ENCODE measurements at places on chromosomes 12 and 14.

GRCh38 chr12:54021432-54022013, 6.7 kb upstream of the HOXC6 start:
- no peak for DNase-seq

GRCh38 chr12:70962226-70962794, 41.8 kb upstream of the PTPRR start:
- no peak for DNase-seq

- no peak for DNase-seq
Measured at GRCh38 chr12:50390316-50390741, 6.1 kb downstream of the FAM186A start.

- no peak for DNase-seq
Measured at GRCh38 chr14:39762576-39763401, 330.6 kb upstream of the FBXO33 start.

DNA sequence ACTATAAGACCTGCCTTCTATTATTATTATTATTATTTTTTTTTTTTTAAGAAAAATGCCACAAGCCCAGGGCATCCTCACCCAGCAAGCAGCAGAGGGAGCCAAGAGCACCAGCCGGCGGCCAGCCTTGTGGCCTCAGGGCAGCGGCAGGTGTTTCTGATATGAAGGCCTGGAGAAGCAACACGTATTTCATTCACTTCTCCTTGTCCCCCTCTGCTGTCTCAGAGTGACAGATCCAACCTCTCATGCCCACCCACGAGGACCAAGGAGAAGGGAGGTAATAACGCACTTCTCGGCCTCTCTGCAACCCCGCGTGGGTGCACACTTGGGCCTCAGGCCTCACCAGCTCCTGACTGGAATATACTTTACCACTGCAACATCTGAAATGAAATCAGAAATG, 25.4 kb downstream of the CDC42BPB start:
- no peak for DNase-seq

- DNase-seq, result no peak
Measured at GRCh38 chr12:8698132-8698851, 501 bp downstream of the RIMKLB start.

GRCh38 chr14:95235351-95235750, 78.0 kb upstream of the DICER1 start:
- DNase-seq, result no peak

DNA sequence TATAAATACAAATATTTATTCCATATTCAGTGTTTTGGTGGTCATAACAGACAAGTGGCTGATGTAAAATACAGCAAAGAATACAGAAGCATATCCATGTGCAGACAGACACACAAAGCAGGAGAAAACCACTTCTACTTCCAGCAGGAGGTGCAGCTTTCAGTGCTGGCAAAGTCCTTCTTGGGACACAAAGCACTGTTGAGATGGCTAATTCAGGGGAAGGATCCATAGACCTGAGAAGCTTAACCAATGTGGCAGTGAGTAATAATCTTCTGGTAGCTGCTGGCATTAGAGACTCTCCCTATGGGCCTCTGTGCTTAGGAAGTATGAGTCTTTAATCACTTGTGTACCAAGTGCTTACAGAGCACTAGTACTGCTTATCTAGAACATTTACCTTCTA, 26.8 kb downstream of the AMN1 start:
- no peak for DNase-seq

DNA sequence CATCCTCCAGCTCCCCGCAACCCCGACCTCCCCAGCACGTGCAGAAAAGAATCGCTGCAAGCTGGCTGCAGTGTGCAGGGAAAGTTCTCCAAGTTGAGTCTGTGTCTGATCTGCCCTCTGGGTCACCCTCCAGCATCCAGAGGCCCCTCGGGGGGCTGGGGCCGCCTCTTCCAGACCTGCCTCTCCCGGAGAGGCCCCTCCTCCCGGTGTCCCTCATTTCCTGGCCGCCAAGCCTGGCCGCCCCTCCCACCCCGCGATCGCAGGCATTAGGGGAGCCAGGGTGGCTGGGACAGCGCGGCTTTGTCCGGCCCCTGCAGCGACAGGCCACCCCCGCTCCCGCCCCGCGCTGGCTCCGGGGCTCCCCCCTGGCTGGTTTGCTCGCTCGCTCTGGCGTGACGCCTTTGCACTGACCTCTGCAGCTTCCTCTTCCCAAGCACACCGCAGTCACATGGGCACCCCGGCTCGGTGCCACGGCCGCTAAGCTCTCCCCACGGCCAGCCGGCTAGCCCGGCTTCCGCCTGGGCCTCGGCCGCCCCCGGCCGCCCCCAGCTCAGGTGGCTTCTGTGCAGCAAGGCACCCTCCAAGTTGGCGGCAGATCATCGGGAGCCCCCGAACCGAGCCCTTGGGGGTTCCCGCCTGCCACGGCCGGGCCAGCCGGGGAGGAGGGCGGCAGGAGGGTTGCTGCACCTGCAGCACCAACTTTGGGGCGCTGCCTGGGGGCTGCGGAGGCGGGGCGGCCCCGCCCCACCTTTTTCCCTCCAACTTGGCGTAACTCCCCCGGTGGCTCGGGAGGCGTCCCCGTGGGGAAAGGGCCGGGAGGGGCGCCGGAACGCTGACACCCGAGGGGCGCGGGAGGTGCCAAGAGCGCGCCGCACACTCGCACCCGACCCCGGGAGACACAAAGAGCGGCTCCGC, 43.7 kb downstream of the KDM2B start:
- peak; percentile 74 for DNase-seq

DNA sequence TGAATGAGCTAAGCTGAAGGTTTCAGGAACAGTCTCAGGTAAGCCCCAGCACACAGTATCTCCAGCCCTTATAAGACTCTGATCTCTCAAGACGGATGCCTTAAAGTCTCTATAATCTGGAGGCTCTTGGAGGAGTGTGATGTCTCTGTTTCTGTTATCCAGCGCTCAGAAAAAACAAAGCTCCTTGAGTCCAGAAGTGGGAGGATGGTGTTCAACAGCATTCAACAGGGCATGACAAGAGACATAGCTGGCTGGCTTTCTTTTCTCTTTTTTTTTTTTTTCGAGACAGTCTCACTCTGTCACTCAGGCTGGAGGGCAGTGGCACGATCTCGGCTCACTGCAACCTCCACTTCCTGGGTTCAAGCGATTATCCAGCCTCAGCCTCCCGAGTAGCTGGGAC, 31.6 kb upstream of the TESC start:
- DNase-seq, result no peak

DNA sequence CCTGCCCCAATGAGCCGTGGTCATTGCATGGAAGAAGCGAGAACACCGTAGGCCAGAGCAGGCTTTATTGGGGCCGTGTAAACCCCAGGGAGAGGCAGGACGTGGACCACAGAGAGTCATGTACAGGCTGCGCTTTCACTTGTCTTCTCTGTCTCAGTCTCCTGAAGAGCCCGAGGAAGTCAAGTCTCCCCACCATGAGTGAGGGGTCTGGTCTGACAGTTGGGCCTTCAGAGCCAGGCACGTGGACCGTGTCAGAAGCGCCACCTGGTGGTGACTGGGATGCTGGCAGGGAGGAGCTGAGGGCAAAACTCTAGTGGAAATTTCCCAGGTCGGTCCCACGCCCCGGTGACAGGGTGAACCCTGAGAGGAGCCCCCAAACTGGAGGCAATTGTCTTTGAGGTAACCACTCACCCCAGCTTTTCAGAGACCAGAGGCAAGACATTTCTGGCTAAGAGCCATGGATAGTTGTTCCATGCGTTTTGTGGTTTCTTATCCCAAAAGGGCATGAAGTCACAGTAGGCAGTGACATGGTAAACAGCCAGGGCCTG, 17.4 kb downstream of the RPS6KL1 start:
- DNase-seq, result peak; percentile 87

DNA sequence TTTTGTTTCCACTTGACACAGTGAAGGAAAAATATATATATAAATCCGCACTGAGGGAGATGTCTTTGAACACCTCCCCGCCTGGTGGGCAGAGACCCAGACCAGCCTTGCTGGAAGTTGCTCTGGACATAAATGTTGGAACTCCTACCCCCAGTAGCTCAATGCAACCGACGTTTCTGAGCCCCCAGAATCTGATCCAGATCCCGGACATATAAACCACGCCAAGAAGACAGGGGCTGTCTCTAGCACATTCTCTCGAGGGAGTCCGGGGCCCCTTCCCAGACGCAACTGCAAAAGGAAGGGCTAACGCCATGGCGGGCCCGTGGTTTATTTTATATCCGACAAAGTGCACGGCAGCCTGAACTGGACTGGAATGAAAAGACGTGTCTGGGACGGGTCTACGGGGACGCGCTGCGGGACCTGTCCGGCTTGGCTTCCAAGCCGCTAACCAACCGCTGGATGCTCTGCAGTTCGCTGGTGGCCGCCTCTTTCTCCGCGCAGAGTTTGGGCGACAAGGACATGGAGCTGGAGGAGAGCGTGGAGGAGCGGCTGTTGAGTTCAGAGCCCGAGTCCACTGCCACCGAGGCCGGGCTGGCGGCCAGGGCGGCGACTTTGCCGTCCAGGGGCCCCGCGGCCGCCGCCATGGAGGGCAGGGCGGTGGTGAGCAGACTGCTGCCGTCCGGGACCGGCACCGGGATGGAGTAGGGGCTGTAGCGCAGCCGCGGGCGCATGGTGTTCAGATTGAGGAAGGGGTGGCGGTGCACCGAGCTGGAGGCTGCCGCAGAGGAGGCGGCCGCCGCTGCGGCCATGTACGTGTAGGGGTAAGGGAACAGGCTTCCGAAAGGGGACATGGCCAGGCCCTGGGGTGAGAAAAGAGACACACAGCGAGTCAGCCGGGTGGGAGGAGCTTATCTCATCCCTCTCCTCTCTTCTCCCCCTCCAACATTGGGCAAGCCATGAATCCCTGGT, 12.2 kb downstream of the TBX3 start:
- DNase-seq, result no peak

DNA sequence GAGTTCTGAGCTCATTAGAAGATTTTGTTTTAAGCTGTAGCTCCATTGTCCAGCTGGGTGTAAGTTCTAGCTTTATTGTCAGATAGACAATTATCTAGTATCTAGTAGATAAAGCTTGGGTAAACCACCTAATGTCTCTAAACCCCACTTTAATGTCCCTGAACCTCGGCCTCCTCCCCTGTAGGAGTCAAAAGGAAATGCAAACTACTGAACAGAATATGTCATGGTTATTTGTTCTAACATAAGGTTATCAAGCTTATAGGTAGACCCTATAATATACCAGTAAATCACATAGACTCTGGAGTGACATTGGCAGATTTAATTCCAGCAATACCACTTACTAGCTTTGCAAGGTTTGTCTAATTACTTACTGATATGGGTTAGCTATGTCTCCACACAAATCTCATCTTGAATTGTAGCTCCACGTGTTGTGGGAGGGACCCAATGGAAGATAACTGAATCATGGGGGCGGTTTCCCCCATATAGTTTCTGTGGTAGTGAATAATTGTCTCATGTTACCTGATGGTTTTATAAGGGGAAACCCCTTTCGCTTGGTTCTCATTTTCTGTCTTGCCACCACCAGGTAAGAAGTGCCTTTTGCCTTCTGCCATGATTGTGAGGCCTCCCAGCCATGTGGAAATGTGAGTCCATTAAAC, 29.4 kb downstream of the BCAT1 start:
- DNase-seq, result no peak

GRCh38 chr12:65501093-65501621, 222.7 kb downstream of the MSRB3 start:
- no peak for DNase-seq

GRCh38 chr12:108840605-108841332, 16.6 kb downstream of the SSH1 start:
- no peak for DNase-seq

DNA sequence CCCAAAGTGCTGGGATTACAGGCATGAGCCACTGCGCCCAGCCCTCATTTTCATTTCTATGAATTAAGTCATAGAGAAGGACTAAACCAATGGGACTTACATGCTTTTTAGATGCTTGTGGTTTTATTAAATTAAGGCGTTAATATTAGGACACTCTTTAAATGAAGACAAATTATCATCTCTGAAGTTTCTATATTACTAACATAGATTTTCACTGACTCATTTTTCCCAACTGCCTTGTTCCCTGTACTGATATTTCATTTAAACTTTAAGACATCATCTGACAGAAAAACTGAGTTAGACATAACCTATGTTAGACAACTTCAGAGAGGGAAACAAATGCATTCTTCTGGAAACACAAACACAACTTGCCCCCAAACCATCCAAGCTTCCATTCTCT, 99.8 kb downstream of the BTG1 start:
- no peak for DNase-seq

DNA sequence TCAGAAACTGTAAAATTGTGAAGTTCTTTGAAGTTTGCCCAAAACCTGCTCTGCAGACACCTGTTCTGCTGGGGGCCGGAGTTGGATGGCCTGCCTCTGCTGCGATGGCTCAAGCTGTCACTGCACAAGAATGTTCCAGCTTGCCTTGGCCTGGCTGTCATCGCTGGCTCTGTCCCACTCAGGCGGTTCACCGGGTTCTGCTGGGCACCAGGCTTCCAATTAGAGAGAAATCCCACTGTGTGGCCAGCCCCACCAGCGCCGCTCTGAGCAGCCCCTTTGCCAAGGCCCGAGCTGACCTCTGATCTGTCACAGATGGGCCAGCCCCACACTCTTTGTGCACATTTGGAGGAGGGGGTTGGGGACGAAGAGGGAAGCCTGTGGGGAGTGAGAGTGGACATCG, 71.7 kb upstream of the GPATCH2L start:
- DNase-seq, result no peak

- no peak for DNase-seq
Measured at GRCh38 chr12:96448300-96448699, 41.1 kb upstream of the CFAP54 start.

GRCh38 chr12:74889563-74890236, 319.9 kb downstream of the KCNC2 start:
- DNase-seq, result no peak

DNA sequence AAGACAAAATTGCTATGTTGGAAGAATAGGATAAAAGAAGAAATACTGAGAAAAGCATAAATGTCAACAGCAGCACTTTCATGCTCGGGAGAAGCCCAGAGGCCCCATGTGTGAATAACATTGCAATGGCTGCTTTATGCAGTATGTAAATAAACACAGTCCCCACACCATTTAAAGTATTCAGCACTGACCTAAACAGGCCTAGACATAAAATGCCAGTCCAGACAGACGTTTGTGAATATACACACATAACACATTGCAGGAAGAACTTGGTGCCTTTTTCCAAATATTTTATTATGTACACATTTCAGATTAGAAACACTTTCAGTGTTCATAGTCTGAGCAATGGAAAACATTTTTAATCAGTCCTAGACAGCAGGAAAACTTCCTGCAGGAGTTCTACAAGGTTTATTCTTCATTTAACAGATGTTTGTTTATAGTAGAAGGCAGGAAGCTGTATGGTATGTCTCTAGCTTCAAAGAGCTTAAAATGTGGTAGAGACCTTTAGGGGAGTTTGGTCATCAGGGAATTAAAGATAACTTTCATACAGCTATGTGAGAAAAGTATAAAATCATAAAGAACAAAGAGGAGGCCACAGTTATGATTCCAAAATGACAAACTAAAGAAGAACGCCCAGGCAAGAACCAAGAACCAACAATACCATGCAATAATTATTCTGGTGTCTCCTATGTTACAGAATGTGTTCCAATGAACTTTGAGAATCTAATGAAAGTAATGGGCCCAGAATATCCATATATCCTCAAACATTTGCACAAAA, 30.6 kb upstream of the SLC38A2 start:
- no peak for DNase-seq

DNA sequence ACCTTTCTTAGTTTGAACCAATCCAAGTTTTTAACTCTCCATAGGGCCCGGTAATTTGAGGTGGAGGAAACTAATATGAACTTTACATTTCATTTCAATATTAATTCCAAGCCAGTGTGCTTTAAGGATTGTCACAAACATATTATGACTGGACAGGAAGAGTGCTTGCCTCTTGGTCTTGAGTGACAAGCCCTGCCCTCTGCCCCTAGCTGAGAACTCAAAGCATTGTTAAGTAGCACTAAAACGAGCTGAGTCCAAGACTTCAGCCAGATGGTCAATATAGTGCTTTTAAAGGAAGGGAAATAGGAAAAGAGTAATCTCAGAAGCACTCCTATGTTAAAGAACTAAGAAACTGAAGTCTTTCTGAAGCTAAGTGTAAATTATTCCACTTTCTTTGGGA, 17.1 kb downstream of the TRMT5 start:
- no peak for DNase-seq

Data from activated T-cell treated with anti-CD3 and anti-CD28 coated beads, Interleukin-2, amount 50 U/mL, for 24 hours (primary cell).